Bronchial epithelial cell (primary cell): ENCODE measurements at places on chromosomes 5 and 9. TPM values are rescaled to one million over a fixed set of nuclear protein-coding genes. Genes with fewer than 3 reads are reported as not detected.
A peak's percentile ranks its signal among the peaks of the same experiment; 100 is the strongest.

GRCh38 chr9:112404508-112404932 lies 24.6 kb downstream of the HSDL2 start:
- peak; percentile 15 for DNase-seq

GRCh38 chr5:140545606-140546005 lies 1.9 kb upstream of the EIF4EBP3 start:
- no peak for DNase-seq

The CDH9 gene
- not detected in 2 replicates for total RNA-seq

DNA sequence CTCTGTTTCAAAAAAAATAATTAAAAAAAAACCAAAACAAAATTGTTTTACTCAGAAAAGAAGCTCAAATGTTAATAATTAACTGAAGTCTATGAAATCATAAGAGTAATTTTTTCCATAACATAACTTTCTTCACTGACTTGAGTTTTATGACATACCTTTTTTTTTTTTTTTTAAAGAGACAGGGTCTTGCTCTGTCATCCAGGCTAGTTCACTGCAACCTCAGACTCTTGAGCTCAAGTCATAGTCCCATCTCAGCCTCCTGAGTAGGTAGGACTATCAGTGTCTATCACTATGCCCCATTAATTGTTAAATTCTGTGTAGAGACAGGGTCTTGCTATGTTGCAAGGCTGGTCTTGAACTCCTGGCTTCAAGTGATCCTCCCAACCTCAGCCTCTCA lies 21.9 kb downstream of the SAR1B start:
- DNase-seq = no peak

DNA sequence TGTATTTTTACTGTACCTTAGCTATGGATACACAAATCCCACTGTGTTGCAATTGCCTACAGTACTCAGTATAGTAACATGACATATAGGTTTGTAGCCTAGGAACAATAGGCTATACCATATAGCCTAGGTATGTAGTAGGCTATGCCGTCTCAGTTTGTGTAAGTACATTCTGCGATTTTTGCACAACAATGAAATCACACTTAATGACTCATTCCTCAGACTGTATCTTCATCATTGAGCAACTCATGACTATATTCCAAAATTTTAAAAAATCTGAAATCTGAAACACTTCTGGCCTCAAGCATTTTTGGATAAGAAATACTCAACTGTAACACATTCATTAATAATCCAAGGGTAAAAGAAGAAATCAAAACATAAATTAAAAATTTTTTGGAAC lies 666.8 kb upstream of the GRAMD2B start:
- DNase-seq = peak; percentile 61

The SHISAL2B gene
- total RNA-seq = not detected in 2 replicates

DNA sequence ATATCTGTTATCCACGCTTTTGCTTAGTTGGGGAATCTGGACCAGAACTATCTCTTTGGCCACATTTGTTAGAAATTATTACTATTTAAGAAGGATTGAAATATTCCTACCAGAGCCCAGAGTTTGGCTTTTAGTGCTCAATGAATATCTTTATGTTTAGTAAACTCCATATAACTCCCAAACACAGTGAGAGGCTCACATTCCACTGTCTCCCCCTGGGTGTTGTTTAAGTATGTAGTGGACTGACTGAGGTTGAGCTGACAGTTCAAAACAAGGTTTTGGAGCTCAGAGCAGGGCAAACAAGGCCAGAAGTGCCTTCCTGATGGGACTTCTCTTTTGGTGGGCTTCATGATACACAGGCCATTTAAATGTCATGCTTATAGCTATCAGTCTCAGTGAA lies 216.0 kb downstream of the SMARCA2 start:
- no peak for DNase-seq

- no peak for DNase-seq
Observed at GRCh38 chr5:168106008-168106761, 185.3 kb upstream of the WWC1 start.

- DNase-seq = no peak
Observed at GRCh38 chr9:131347376-131348020, 46.4 kb upstream of the PRRC2B start.
